ENCODE measurements at places on chromosomes 2 and 18. TPM values are rescaled to one million over a fixed set of nuclear protein-coding genes. Genes with fewer than 3 reads are reported as not detected.

DNA sequence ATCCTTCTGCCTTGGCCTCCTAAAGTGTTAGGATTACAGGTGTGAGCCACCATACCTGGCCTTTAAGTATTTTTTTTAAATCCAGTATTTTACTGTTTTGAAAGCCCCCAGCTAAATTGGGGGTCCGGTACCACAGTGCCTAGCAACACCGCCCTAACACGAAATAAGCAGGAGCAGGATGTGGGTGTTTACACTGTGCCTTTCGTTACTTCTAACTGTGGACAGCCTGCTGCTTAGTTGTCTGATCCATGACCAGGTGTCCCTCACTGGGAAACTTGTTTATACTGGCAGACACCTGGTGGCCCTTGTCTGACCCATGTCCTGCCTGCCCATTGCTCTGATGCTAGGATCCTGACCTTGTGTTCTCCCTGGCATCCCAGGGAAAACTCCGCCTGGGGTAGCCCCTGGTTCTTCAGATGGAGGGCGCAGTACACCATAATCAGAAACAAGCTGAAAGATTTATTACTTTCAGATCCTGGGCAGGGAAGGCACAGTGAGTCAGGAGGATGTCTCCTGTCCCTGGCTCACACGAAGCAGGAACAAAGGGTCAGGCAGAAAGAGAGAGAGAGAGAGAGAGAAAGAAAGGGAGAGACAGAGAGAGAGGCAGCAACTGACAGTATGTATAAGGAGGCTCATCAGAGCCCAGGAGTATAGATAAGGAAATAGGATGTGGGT, 55.7 kb downstream of the NCAPH start:
- no peak for DNase-seq

GRCh38 chr2:71746946-71747501, 293.7 kb downstream of the DYSF start:
- no peak for DNase-seq

DNA sequence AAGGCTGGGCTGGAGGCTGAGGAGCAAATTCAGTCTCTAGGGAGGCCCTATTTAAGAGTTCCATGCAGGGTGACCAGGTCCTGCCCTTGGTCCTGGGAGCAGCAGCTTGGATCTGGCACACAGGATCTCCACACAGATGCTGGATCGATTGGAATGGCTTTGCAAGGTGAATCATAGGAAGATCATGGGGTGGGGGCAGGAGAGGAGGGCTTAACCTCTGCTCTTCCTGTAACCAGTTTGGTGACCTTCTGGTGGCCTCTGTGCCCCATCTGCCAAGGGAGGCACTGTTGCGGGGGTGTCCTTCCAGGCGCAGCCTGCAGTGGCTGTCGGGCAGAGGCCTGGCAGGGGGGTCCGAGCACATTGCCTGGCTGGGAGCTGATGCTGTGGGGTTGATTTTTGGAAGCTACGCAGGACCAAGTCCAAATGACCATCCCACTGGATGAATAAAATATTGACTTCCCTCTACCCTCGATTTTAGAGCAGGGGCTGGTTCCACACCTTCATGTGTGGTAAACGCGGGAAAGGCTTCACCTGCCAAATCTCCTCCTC, 79.7 kb downstream of the EDAR start:
- DNase-seq, result no peak

- no peak for DNase-seq
Observed at GRCh38 chr2:19580830-19581229, 222.4 kb upstream of the OSR1 start.

GRCh38 chr2:189551808-189552207, 28.8 kb downstream of the SLC40A1 start:
- no peak for DNase-seq

- DNase-seq, result peak; percentile 16
Observed at GRCh38 chr2:212777020-212777491, 238.5 kb upstream of the ERBB4 start.

GRCh38 chr2:135925571-135925970, 49.3 kb upstream of the MCM6 start:
- DNase-seq, result no peak

DNA sequence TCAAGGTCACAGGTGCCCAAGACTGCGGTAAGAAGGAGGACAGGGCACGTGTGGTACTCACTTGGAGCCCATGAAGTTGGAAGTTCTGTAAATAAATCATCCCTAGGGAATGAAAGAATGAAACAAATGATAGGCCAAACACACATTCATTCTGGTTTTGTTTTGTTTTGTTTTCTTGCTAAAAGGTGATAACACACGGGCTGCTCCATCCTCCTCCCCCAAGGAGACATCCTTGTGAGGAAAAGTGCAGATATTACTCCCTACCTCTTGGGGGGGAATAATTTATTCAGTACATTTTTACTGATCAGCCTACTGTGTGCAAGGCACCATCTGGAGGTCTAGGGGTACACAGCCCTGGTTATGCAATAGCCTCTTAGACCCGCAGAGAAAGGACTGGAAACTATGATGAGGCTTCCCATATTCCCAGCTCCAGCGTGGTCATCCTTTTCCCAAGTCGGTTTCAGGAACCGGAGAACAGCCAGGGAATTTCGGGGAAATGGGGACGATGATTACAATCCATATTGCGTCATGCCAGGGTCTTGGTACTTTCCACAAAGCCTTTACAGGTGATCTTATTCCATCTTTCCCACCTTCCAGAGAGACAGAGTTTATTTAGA, 6.3 kb downstream of the RAX start:
- no peak for DNase-seq

- no peak for DNase-seq
Observed at GRCh38 chr2:80322958-80323357, 18.4 kb upstream of the LRRTM1 start.

DNA sequence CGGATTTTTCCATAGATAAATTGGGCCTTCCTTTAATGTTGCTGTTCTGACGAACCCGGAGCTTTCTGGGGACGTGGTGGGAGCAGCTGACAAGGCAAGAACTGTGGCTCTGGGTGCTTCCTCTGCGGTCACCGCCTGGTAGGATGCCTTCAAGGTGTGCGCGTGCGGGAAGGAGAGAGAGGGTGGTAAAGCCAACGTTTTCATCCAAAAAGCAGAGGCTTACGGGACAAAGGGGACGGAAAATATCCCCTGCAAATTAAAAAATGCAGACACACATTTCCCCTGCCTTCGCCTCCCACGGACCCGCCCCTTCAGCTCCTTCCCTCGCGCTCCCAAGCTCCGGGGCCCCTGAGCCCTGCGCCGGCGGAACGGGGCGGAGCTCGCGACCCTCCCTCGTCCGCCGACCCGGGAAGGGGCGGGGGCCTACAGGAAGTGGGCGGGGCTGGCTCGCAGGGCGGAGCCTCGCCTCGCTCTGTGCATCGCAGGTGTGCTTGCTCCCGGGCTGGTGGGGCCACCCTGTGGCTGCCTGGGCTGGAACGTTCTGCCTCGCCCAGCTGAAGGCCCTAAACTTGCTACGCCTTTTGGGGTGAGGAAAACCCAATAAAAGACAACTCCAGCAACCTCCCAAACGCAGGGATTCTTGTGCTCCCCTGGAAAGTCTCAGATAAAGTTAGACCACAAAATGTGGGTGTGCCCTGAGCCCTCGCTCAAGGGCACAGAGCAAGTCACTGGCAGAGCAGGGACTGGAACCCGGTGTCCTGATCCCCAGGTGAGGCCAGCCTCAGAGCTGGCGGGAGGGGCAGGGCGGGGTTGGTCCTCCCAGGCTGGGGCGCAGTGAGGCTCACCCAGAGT, 25.4 kb upstream of the SLC66A3 start:
- peak; percentile 54 for DNase-seq

DNA sequence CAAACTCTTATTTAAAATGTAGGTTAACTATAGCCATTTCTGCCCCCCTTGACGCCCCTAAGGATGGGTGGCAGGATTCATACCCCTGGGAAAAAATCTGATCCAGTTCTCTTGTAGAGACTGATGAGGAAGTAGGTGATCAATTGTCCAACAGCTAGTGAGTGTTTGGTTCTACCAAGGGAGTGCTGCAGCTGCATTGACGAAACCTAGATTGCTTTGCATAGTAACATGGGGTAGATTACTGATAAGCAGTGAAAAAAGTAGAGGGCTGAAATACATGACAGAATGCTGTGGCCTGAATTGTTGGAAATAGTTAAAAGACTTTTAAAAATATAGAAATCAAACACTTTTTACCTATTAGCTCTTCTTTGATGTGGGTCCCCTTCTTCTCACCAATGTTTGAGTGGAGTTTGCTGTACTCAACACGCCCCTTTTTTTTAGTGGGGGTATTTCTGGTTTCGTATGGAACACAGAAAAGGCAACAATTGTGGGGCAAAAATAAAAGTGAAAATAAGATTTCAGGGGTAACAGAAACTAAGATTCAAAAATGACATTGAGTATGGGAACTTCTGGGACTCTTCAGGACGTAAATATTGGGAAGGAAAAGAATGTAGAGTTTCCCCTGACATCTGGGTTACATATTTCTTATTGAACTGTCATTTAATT, 66.2 kb downstream of the MAIP1 start:
- DNase-seq, result no peak

- no peak for DNase-seq
Observed at GRCh38 chr2:58098254-58099095, 51.9 kb downstream of the VRK2 start.

DNA sequence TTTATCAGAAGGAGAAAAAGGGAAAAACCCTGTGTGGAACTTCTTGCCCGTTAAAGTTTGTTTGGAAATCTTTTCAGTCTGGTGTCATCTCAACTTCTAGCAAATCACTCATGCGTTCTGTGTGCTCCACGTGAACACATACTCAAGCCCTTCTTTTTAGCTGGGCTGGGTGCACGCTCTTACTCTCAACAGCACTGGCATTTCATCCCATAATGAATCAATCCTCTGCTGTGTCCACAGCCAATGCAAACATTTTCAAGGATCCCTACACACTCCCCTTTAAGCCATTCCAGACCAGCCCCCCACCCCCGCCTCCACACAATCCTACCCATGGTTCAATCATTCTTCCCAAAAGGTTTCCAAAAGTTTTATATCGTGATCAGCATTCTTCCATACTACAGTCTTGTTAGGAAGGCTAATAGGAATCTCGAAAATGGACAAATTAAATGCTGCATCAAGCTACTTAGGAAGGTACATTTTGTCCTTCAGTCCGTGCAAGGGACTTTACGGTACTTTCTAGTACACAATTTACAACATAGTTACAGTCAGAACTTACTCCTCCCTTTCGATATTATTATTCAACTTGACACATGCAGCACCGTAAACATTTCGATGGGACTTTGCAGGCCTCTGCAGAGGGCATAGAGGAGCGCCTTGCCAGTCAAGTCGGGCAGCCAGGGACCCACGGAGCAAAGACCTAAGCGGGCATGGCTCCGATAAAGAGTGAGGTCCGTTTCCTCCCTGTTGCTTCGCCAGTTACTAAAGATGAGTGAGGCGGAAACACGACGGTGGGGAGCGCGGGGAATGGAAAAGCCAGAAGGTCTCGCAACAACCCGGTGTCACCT, 1.4 kb downstream of the PTGR3 start:
- peak; percentile 23 for DNase-seq

DNA sequence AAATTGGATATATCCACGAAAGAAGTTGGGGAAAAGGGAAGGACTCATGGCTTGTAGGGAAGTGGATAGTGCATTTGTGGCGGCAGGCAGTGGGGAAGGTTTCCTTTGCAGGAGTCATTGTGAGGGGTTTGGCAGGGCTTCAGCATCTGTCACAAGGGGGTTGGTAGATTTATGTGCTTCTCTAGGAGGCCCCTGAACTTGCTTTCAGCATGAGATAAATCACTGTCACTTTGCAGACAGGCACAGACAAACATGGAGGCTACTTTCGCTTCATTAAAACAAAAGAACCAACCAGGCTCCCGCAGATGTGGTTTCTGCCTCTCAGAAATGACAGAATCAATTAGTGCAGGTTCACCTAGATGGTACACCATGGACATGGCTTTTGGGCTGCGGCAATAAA, 340.7 kb downstream of the TGIF1 start:
- no peak for DNase-seq

DNA sequence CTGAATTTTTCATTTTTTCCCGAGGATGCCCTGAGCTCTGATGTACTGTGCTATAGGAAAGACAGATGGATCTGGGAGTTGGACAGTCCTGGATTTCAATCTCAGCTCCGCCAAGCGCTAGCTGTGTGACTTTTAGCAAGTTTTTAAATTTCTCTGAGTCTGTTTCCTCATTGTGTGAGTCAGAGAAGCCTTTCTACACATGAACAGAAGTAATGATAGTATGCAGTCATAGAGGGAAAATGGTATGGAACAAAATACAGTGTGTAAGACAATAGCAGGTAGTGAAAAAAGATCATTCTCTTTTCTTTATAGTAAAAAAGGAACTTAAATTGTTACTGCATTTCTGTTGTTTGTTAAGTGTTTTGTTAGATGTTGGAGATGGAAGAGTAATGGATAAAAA, 52.4 kb upstream of the PPM1B start:
- DNase-seq, result no peak

DNA sequence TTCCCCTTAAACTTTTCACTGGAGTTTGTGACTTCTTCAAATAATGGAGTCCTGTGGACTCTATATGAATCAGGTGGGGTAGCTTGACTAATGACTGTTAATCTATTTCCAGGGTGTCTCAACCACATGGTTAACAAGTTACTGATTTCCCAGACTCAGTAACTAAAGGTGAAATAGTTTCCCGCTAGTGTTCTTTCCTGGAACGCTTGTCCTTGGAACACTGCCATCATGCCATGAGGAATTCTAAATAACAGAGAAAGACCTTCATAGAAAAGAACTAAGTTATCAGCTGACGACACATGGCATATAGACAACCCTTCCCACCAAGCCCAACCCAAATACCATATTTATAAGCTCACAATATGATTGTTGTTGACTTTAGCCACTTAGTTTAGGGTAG, 1027.9 kb upstream of the FAM98A start:
- DNase-seq, result no peak

DNA sequence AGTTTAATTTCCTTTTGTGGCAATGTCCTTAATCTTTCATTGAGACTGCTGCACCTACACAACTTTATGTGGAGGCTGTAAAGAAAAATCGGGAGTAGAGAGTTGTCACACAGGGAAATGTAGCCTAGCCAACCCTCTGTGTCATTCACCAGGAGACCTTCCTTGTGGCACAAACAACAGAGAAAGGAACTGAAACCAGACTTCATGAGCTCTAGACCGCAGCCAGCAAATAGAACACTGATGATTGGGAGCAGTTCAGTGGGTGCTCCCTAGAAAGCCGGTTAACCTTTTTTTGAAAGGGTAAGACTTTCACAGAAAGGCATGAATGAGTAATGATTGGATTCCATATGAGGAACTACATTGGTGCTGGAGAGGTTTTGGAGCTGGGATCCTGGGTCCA, 1752.4 kb upstream of the CELF4 start:
- DNase-seq, result no peak

GRCh38 chr2:76760367-76760704, 761.8 kb downstream of the LRRTM4 start:
- DNase-seq, result no peak

- DNase-seq, result no peak
Observed at GRCh38 chr18:12747530-12748315, 44.9 kb downstream of the PSMG2 start.

GRCh38 chr2:219852626-219853025, 225.2 kb downstream of the SLC4A3 start:
- DNase-seq, result no peak

TPO gene
- 0.49 TPM for total RNA-seq

CSRNP3 gene
- 5.5 TPM for total RNA-seq

OBSL1 gene
- 47.0 TPM for total RNA-seq

SCN7A gene
- 18.2 TPM for total RNA-seq

OSBPL1A gene
- 34.8 TPM for total RNA-seq

METAP1D gene
- 12.7 TPM for total RNA-seq

KIF1A gene
- 0.89 TPM for total RNA-seq
